Activated T-cell treated with anti-CD3 and anti-CD28 coated beads, Interleukin-2, amount 50 U/mL, for 72 hours (primary cell): ENCODE measurements at places on chromosomes 3 and 15. TPM values are rescaled to one million over a fixed set of nuclear protein-coding genes. Genes with fewer than 3 reads are reported as not detected.

CRABP1 gene
- total RNA-seq: not detected

RABL3 gene
- 26.9 TPM for total RNA-seq

PLA2G4F gene
- 0.07 TPM for total RNA-seq

SI gene
- not detected for total RNA-seq

ADGRG7 gene
- not detected for total RNA-seq

CX3CR1 gene
- 0.79 TPM for total RNA-seq
